T-helper 1 cell (primary cell): ENCODE measurements at places on chromosomes 13 and 19.

DNA sequence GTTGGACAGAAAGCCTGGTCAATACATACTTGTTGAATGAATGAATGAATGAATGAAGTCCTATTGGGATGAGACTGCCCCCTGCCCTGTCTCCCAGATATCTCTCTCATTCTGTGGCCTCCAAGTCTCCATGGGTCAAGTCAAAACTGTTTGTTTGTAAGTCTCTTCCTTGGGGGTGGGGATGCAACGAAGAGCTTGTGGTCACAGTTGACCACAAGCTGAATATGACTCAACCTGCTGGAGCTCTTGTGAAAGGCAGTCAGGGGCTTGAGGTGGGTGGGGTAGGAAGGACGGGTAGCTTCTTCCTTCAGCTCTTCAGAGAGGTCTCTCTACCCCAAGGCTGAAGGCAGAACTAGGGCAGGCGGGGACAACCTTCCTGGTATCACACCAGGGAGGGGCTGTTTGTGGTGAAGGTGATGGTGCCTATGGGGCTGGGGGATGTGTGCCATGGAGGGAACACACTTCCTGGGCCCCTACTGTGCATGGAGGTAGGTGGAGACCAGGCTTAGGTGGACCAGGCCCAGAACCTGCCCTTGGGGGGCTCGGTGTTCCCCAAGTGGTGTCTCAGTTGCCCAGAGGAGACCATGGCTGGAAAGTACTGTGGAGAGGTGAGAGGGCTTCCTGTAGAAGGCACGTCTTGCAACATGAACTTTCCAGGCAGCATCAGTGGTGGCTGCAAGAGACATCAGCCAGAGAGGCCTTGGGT lies 8.0 kb downstream of the MYO1F start:
- DNase-seq: peak; percentile 97

DNA sequence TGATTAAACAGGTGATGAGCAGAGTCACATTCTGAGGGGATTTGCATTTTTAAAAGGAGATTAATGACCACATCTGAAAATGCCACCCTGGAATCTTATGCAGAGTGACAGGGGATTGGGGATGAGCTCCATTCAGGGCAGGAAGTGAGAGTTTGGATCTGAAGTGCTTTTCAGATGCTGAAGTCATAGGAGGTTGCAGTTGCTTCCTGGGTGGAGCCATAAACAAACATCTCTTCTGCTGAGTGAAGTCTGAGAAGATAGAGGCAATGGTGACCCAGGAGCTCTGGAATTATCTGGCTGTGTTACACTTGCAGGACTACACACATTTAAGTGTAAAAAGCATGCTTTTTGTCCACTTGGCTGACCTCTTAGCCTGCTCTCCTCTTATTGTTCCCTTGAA lies 51.4 kb upstream of the PSG8 start:
- no peak for DNase-seq

- no peak for DNase-seq
Observed at GRCh38 chr13:45817833-45818232, 33.7 kb downstream of the SIAH3 start.

DNA sequence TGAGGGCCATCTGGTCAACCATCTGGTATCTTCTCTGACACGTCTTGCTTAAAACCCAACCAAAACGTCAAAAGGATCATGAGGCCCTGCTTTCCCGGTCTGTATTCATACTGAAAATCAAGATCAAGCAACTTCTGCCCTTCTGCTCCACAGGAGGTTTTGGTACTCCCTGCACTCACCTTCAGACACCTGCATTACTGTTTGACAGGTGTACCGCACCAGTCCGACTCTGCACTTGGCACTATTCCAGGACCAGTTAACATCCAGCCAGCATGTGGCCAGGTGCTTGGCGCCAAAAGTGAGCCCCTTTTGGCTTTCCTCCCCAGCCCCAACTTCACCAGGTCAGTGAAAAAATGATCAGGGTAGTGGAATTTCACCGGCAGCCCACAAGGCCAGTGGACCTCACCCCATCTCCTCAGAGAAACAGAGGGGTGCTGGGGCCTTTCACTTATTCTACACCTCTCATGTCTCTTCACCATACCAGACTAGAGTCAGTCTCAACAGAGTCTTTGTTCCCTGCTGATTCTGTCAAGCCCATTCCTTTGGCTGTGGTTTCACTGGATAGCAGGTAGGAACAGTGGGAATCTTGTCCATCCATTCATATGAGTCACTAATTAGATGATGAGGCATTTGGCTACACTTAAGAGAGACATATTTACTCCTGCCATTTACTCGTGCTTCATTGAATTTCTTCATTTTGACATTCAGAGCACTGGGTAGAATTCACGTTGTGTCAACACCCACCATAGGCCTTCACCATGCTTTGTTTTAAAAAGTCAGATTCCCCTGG lies 85.3 kb downstream of the ZNF726 start:
- no peak for DNase-seq

DNA sequence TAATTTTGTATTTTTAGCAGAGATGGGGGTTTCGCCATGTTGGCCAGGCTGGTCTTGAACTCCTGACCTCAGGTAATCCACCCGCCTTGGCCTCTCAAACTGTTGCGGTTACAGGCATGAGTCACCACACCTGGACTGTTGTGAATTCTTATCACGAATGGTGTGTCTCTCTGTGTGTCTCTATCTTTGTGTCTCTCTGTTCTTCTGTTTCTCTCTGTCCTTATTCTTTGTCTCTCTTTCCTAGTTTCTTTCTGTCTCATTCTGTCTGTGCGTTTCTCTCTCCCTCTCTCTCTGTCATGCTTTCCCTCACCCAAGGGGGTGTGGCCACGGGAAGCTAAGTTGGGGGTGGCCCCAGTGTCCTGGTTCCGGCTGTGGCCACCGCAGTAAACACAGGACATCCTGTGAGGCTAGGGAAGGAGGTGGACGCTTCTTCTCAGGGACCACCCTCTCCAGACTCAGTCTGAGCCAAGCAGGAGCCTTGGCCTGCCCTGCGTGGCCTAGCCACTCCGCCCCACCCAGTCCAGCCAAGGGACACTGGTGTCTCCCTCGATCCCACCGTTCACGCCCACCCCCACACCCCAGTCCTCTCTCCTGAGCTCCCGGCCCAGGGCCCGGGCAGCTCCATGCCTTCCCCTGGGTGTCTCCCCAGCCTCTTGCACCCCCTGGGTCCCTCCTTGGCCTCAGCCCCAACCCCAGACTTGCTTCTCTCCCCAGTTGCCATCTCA lies 3.9 kb upstream of the PRX start:
- peak; percentile 40 for DNase-seq

DNA sequence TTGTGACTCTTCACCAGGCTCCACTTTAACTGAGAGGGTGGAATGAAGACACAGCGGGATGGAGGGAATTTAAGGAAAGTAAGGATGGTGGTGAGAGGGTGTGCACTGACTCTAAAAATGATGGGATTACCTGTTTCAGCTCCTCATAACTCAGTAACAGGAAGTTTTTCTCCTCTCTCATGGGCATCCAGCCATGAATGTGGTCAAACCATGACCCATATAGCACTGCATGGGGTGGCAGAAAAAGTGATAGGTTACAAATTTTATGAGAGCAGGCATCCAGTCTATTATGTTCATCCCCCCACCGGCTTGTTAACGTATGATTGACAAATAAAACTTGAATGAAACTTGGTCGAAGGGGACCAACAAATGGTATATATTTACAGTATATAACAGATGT lies 7.2 kb downstream of the SULT2A1 start:
- no peak for DNase-seq

- DNase-seq: no peak
Observed at GRCh38 chr19:10537668-10538067, 6.0 kb upstream of the ATG4D start.

DNA sequence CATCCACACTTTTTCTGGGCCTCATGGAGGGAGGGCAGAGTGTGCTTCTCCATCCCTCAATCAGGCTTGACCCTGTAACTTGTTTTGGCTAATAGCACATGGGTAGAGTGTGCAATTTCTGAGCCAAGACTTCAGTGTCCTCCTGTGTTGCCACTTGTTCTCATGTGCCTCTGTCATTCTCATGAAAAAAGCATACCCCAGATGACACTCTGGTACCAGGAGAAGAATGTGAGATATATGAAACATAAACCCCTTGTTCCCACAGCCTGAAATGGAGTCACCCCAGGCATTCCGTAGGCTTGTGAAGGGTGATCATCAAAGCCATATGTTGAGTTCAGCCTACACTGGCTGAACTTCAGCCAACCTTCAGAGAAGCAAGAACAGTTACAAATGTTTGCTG lies 239.2 kb upstream of the MIR17HG start:
- DNase-seq: no peak

- no peak for DNase-seq
Observed at GRCh38 chr19:8355631-8356402, 8.1 kb upstream of the ANGPTL4 start.

GRCh38 chr13:47831265-47831664 lies 169.8 kb downstream of the SUCLA2 start:
- no peak for DNase-seq

DNA sequence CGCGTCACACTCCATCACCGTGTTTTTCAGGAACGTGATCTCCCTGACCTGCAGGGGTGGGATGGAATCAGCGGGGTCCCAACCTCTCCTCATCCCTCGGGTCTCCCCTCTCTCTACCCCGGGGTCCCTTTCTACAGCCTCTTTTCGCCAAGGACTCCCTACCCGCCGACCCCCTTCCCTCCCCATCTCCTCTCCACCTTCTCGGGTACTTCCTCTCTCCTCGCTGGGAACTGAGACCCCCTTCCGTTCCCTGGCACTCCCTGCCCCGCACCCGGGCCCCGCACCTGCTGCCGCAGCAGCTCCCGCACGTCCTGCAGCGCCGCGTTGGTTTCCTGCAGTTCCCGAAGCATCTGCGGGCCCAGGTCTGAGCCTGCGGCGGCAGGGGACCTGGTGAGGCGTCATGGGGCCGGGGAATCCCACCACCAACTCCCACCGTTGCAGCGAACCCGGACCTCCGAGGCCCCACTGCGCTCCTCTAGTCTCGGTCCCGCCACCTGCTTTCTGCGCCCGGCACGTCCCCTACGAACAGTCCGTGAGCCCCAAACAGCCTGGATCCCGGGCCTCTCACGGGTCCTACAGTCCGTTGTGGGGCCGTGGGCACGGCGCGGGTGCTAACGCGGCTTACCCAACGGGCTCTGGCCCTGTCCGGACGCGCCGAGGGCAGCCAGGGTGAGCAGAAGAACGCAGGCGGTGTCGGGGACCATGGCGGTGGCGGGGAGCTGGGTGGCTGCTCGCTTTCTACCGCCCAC lies at the start of gene COMP:
Gene COMP (minus strand): TSS at position 740 of the 749 bp plus-strand sequence. CDS start 36 bp downstream, at position 704.
- no peak for DNase-seq

DNA sequence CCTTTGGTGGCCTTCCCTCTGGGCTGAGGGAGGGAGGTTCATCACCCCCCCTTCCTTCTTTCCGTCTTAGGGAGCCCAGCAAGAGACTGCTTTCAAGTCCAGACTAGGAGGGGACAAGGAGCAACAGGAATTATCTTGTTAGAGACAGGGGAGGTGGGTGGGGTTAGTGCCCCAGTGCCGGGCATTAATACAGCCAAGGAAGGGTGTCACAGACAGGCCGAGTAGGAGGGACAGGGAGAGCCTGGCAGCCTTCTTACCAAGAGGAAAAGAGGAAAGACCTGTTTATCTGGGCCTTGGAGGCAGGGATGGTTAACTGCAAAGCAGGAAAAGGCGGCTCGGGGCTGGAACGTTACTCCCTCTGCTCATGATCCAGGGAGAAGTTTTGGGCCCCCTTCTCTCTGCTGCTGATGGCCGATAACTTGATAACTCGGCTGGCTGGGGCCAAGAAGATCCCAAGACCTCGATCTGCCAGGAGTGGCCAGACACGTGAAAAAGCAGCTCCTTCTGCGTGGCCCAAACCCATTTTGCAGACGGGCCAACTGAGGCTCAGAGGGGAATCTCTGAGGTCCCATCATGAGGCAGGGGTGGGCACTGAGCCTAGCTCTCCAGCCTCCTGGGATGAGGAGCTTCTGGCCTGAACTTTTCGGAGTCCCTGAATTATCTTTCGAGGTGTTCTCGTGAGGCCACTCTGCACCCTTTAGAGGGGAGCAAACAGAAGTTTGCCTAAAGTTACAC lies 79.3 kb downstream of the PTPRS start:
- no peak for DNase-seq

GRCh38 chr13:36026531-36026930 lies 104.7 kb downstream of the DCLK1 start:
- DNase-seq: no peak

DNA sequence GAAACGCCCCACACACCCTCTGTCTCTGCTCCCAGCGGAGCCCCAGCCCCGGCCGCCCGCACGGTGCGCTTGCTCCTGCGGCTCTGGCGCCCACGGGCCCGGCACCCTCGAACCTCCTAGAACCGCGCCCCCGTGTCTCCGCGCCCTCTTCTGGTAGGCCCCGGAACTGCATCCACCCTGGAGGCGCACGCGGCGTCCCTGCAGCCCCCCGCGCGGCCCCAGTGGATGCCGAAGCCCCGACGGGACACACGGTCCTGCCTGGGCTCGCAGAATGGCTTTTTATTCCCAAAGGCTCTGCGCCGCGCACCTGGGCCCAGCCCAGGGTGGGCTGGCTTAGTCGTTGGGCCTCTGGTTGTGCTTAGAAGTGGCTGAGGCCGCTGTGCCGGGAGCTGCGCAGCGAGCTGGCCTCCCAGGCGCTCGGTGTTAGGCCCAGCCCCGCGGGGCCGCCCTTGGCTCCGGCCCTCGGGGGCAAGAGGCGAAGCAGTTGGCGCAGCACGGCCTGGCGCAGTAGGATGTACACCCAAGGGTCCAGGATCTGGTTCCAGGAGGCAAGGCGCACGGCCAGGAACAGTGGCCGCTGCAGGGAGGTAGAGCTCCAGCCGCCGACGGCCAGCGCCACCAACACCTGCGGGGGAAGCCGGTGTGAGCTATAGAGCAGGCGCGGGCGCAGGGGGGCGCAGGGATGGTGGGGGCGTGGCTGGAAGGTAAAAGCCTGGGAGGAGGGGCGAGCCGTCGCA lies 2.8 kb downstream of the PTGER1 start:
- DNase-seq: peak; percentile 66

- peak; percentile 77 for DNase-seq
Observed at GRCh38 chr19:10289167-10289835, 451 bp upstream of the ICAM5 start.

DNA sequence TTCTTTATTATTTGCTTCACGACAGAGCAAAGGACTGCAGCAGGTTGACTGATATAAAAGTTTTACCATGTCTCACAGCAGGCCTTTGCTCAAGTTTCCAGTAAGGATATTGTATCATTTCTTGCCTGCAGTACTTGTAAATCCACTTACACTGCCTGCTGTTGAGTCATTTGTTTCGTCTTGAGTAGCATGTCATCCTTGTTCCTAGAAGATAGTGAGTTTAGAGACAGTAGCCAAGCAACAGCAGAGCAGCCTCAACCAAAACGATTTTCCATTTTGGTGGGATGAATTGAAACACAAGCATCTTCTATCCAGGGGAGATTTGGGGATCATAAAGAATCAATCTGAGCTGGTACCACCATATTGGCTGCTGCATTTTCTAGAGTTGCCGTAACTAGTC lies 24.0 kb upstream of the ALOX5AP start:
- no peak for DNase-seq

- no peak for DNase-seq
Observed at GRCh38 chr19:19744641-19745040, 11.7 kb upstream of the ZNF14 start.

- DNase-seq: no peak
Observed at GRCh38 chr19:35031072-35031881, 1.0 kb downstream of the SCN1B start.
